ENCODE measurements at places on chromosomes 3 and 15. TPM values are rescaled to one million over a fixed set of nuclear protein-coding genes. Genes with fewer than 3 reads are reported as not detected.

Gene ELL3
- 10.1 TPM for total RNA-seq

Gene SPINK8
- not detected for total RNA-seq

Gene A4GNT
- not detected for total RNA-seq

Gene TMEM40
- total RNA-seq: not detected

Gene MYO9A
- 34.7 TPM for total RNA-seq

Gene CCNB2
- 19.3 TPM for total RNA-seq

Gene CACNA2D2
- total RNA-seq: under 0.01 TPM

Gene EXOSC7
- 58.8 TPM for total RNA-seq

Gene OR5K2
- not detected for total RNA-seq

Gene GOLGA8R
- 1.3 TPM for total RNA-seq

Gene ANKUB1
- not detected for total RNA-seq
